8988T (cell line): ENCODE measurements at places on chromosomes 13 and 19.

DNA sequence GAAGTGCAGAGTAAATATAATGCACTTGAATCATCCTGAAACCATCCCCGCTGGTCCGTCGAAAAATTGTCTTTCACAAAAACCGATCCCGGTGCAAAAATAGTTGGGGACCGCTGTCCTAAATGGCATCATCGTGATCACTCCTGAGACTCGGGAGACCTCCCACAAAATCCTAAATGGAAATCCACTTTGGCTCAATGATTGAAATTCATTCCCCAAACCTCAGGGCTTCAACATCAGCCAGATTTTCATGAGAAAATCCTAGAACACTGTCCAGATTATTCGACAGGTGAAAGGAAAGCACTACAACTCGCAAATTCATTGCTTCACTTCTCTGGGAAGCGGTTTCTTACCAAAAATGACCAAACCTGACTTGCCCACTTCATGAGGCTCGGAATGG, 335.3 kb upstream of the ZNF507 start:
- DNase-seq, result no peak

DNA sequence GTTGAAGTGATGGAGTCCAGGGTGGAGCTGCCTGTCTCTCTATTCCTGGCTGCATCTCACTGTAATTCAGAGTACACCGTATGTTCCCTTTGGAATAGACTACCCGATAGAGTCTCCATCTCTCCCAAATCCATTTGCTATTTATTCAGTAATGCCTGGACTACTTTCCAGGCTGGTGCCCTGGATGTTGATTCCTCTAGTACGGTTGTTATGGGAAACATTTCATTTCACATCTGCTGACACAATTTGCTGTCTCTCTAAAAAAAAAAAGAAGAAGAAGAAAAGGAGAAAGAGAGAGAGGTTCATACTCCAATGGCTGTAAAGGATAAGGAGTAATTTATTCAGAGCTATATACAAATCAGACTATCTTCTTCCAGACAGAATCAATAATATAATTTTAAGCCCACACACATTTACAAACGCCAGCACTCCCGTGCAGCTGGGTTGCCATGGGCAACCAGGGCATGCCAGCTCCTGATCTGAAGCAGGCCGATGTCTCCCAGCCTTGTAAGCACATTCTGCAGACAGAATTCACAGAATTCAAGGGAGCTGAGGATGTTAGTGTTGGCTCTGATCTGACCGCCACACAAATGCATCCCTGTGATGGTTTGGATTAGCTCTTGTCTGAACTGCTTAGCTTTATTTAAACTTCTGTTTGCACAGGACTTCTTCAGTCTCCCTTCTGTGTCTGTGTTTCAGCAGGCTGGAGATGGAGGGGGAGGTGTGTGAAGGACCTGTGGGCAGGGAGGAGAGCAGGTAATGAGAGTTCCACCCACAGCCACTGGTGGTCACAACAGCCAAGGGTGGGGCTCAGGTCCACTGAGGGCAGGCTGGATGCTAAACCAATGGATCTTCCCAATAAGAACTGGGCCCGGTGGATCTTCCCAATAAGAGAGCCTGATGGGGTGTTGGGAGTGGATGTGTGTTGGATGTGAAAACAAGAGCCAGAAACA, 66.0 kb downstream of the TEX26 start:
- no peak for DNase-seq

DNA sequence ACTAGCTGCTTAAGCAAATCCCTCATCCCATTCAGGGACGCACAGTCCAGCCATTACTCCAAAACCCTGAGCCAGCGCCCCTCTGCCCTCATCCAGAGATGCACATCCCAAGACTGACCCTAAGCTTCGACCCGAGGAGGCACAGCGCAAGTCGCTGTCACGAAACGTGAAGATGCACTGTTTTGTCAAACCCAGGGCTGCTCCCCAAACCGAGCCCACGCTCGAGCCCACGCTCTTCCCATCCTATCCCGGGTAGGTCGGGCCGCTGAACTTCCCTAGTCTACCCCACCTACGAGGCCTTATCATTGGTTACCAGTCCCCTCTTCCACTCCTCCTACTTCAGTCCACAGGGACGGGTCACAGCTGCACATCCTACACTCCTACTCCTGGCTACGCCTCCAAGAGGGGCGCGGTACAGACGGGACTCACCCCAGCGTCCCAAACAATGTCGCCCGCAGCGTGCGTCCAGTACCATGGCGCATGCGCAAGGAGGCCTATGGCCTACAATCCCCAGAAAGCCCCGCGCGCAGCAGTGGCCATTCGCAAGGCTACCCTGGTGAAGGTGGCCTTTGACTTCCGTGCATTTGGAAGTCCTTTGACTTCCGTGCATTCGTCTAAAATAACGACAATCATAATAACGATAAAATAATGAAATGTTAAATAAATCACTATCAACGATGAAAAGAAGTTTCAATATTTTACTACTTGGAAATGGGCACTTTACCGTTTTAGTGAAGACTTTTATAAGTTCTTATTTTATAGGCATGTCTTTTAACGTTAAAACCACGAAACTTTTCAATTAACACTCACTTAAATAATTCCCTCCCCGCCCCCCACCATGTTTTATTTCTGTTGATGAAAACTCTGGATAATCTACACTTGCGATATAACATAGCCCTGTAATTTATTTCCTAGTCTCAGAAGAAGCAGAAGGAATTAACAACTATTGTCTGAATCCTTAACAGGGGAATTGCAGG, at the start of gene ZNF285:
Gene ZNF285 (minus strand): TSS at position 470 of the 977 bp plus-strand sequence. CDS start 4,395 bp downstream, outside the sequence.
- peak; percentile 76 for DNase-seq

DNA sequence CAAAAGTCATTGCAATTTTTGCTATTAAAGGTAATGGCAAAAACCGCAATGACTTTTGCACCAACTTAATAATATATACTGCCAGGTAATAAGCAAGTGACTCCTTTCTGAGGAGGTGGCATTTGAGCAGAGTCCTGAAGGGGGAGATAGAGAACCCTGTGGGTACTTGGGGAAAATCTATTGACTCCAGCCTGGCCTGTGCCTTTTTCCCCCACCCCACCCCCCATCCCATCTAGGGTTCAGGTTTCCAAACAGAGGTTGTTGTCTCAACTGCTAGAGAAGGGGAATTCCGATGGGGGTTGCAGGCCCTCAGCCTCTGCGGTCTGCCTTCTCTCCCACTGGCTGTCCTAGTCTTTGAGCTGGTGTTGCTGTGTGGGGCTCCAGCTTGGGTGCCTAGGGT, 11.5 kb downstream of the S1PR2 start:
- DNase-seq, result no peak

DNA sequence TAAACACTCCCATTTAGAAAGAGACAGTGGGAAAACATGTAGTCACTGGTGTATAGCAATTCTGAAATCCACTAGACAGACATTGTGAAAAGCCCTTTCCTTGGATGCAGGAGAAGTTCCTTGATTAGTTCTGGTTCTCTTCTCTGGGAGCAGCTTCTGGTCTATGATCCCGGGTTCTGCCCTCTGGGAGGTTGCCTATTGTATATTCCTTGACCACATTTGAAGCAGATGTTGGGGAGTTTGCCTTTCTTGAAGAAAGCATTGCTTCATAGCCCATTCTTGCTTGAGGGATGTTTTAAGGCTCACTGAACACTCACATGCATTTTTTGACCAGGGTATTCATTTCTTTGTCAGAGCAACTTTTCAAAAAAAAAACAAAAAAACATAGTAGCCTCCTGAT, 211.9 kb downstream of the NDFIP2 start:
- DNase-seq, result no peak

DNA sequence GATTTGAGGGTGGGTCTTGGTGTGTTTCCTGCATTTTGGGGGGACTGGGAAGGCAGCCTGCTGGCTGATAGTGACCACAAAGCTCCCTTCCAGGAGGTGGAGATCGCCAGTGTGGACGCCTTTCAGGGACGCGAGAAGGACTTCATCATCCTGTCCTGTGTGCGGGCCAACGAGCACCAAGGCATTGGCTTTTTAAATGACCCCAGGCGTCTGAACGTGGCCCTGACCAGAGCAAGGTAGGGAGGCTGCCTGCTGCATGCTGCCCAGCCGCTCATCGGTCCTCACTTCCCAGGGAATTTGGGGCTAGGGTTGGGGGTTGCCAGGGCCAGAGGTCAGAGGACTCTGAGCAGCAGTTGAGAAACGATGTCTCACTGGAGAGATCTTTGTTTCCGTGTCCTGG, 30.2 kb downstream of the UPF1 start:
- DNase-seq, result no peak

- peak; percentile 75 for DNase-seq
These were observed at the start of gene HS6ST3 for GRCh38 chr13:96089749-96090239. HS6ST3 (plus strand) TSS chr13:96090107.

DNA sequence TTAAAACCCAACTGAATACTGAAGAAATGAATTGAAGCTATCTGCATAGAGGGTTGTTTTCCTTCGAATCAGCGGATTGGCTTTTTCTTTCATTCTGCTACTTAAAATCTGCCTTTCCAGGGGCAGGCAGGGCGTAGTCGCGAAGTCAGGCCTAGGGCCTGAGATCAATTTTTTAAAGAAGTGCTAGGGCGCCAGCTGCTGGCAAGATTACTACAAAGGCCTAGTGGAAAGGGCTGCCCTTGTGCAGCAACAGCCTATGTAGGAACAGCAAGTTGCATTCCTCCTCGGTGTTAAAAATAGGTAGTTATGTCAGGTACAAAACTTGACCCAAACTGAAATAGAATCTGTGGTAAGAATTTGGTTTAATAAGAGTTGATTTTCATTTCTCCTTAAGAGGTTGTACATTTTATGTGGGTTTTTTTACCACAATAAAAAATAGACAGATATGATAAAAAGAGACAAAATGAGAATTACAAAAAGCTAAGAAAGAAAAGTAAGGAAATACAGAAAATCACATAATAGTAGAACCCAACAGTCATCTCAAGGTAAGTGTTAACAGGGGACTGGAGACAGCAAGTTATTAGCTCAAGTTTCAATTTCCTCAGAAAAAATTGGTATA, 9.5 kb upstream of the URAD start:
- no peak for DNase-seq

DNA sequence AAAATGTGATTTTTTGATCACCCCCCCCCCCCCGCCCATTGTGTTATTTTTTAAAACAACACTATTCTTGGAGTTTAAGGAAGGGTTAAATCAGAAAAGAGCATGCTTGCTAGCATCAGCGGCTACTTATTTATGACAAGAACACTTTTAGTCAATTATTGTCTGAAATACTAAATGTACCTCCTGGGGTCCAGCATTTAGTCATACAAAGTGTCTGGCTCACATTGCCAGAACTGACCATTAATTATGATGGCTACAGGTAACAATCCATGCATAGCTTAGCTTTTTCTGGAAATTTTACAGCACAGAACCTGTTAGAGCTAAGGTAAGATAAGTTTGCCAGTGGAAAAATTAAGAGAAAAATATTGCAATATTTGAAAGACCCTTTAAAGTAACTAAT, 90.1 kb downstream of the PCDH9 start:
- DNase-seq, result no peak

DNA sequence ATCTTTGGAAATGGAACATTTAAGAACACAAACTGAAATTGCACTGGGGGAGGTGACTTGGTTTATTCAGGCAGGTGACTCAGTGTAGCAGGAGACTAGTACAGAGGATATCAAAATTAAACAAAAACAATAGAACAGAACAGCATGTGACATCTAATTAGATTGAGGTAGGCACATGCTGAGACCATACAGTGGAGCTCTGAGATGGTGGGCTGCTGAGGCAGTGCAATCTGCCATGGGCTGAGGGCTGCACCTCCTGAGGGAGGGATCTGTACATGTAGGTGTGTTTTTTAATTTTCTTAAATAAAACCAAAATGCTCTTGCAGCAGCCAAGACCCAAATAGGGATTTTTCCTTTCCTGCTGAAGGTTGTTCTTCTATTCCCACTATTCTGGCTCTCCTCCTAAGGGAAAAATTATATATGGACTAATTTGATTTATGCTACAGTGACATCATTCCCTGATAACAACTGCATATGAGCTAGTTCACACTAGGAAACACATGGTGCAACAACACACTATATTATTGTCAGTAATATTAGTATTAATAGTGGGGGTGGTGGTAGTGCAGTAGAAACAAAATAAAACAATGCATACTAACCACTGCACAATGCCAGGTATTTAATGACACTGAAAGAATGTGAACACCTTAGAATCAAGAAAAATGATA, 48.0 kb downstream of the LNX2 start:
- DNase-seq, result no peak

- peak; percentile 91 for DNase-seq
These were observed 29.9 kb downstream of the EFNA2 start for GRCh38 chr19:1315470-1316166.

- DNase-seq, result peak; percentile 32
These were observed 2.8 kb downstream of the MADCAM1 start for GRCh38 chr19:498977-499623.

DNA sequence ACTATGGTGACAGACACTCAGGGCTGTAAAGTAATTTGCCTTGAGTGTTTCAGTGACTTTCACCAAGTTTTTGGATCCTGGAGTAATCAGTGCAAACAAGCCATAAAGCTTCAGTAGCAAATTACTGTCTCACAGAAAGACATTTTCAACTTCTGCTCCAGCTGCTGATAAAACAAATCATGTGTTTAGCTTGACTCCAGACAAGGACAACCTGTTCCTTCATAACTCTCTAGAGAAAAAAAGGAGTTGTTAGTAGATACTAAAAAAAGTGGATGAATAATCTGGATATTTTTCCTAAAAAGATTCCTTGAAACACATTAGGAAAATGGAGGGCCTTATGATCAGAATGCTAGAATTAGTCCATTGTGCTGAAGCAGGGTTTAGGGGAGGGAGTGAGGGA, 9.4 kb downstream of the ARGLU1 start:
- DNase-seq, result no peak

DNA sequence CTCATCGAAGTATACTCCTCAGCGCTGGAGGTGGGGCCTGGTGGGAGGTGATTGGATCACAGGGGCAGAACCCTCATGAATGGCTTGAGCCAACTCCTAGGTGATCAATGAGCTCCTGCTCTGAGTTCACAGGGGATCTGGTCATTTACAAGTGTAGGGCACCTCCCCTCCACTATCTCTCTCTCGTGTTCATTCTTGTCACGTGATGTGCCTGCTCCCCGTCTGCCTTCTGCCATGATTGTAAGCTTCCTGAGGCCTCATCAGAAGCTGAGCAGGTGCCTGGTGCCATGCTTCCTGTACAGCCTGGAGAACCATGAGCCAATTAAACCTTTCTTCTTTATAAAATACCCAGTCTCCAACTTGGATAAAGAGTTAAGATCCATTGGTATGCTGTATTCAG, 61.4 kb downstream of the NALCN start:
- DNase-seq, result no peak

- no peak for DNase-seq
These were observed 160.8 kb upstream of the SERP2 start for GRCh38 chr13:44212633-44213396.

GRCh38 chr19:29054886-29055675, 157.9 kb downstream of the UQCRFS1 start:
- DNase-seq, result no peak
